ENCODE measurements at places on chromosomes 13 and 19.

- DNase-seq = no peak
These were observed 14.9 kb upstream of the ZBTB7A start for GRCh38 chr19:4081441-4082129.

DNA sequence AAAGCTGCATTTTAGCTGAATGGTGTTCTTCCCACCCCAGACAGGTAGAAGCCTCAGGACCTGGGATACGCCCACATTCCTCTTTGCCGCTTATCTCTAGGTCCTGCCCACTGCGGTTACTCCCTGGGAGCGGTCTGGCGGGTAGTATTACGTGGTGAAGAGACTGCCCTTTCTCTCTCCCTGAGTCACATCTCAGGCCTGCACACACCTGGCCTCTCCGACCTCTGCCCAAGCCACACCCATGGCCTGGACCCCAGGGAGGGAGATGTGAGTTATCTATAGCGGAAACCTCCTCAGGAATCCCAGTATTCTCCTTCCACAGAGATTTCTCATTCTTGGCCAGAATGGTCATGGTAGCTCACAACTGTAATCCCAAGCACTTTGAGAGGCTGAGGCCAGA lies 17.3 kb downstream of the RHPN2 start:
- DNase-seq = no peak

- DNase-seq = no peak
These were observed 1.1 kb downstream of the INSR start for GRCh38 chr19:7292950-7293761.

- DNase-seq = peak; percentile 2
These were observed 330.3 kb upstream of the MIR17HG start for GRCh38 chr13:91017031-91017668.

GRCh38 chr19:543910-544608 lies at the start of gene GZMM:
Gene GZMM (plus strand): TSS chr19:544053. CDS start chr19:544072, 19 bp downstream.
- no peak for DNase-seq

- no peak for DNase-seq
These were observed 1.7 kb upstream of the IFT88 start for GRCh38 chr13:20565115-20565736.

DNA sequence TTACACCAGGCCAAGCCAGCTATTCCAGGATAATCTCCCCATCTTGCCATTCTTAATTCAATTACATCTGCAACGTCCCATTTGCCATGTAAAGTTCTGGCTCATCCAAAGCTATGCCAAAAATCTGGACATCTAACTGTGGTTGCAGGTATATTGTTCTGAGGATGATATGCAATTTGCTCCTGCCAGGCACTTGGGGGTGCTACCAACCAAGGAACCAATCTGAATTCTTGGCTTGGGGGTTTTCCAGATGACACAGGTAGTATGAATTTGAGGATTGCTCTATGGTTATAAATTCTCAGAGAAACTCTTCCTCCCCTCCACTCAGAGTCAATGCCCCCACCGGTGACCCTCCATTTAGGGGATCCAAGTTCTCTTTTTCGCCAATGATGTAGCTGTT lies 33.0 kb downstream of the CRYL1 start:
- no peak for DNase-seq

Measured in stromal cell of bone marrow (primary cell).